ENCODE measurements at places on chromosomes 3 and 15.
A peak's percentile ranks its signal among the peaks of the same experiment; 100 is the strongest.

GRCh38 chr3:194125442-194125841 lies 10.5 kb upstream of the HES1 start:
- DNase-seq = no peak

DNA sequence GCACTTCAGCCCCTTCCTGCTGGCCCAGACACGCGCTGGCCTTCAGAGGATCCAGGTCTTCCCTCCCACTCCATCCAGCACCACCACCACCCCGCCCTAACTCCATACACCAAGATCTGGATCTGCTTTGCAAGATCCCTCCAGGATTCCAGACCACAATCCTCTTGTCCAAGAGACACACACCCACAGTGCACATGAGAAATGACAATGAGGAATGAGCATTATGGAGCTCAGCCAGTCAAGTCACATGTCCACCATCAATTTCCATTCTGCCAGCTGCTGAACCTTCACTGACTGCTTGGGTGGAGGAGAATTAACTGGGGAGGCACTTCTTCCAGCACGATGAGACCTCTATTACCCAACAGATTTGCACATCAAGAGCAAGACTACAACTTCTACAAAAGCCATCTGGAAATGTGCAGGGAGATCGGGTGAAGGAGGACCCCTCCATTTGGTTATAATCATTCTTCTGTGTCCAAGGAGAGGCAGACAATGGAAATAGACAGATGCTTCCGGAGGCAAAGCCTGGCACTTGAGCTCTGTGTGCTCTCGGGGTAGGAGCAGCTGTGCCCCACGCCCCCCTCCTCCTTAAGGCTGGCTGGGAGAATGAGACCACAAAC lies 12.3 kb upstream of the SPATA12 start:
- DNase-seq = peak; percentile 94

DNA sequence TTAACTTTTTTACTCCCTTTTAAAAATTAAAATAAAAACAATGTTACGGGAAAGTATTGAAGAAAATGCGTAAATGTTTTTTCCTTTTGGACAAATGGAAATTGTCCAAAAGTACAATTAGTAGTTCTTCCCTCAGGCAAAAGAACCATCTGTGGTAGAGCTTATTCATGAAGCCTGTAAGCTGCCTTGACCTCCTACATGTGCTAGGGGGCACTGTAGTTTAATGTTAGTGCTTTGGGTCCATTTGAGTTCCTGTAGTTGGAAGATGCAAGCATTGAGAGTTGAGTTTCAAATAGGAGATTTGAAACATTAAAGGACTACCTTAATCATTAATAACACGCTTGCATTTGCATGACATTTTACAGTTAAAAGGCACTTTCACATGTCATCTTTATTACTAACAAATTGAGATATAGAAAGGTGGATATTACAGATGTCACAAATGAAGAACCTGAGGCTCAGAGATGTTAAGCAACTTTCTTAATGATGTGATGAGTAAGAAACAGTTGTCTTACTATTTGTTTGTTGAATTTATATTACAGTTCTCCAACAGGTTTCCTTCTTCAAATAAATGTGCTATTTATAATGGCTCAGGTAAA lies 1.8 kb upstream of the ZNF385D start:
- DNase-seq = peak; percentile 79

GRCh38 chr3:30269751-30270445 lies 336.5 kb upstream of the TGFBR2 start:
- no peak for DNase-seq

- peak; percentile 26 for DNase-seq
These were observed 54.4 kb upstream of the THUMPD3 start for GRCh38 chr3:9308298-9308990.

GRCh38 chr3:16471897-16472296 lies 41.6 kb downstream of the RFTN1 start:
- no peak for DNase-seq

GRCh38 chr3:41193794-41194539 lies 5.3 kb upstream of the CTNNB1 start:
- no peak for DNase-seq

DNA sequence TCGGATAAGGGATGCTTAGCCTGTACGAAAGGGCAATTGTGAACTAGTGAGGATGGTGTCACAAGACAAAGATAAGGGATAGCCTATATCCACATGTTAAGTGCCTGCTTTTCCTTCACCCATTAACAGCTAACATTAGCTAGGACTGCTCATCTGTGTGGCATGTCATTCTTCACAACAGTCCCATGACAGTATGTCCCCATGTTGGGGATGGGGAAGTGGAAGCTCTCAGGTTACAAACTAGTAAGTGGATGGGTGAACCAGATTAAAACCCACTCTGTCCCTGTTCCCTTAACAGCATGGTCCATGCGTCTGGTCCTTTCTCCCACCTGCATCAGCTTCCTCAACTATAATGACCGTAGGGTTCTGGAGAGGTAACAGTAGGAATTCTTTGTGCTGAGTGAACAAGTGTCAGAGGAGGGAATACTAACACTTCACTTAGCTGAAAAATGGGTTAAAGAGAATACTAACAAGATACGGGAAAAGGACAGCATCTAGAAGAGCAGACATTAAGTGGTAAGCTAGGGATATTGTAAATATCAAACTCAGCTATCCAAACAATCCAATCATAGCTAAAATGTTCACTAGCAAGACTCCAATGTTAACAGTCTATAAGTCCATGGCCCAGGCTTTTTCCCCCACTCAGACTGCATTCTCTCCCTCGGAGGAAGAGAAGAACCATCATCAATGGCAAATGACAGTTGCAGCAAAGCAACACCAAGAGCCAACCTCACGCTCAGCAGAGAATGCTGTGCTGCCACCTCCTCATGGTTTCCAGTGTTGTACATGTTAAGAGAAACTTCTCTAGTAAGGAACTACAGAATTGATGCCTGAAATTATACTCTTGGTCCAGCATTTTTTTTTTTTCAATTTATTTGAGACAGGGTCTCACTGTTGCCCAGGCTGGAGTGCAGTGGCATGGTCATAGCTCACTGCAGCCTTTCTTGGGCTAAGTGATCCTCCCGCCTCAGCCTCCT lies 5.0 kb downstream of the RPLP1 start:
- no peak for DNase-seq

GRCh38 chr15:89515477-89515876 lies 19.1 kb upstream of the RHCG start:
- no peak for DNase-seq

DNA sequence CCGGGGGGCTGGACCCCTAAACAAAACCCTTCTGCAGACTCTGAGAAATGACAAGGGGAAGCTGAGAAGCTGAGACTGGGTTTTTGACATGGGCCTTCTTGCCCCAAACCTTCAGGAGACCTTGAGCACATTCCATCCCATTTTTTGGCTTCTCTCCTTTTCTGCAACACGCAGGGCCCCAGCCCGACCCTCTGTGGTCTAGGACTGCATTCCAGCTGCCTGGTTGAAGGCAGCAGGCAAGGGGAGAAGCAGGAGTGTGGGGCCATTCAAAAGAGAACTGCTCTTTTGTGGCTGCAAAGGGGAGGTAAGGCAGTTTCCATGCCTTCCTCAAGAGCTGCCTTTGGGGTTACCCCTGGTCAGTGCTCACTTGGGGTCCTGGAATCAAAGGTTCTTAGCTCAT lies 263.0 kb downstream of the TLE3 start:
- no peak for DNase-seq

GRCh38 chr3:175002732-175003143 lies 143.6 kb downstream of the NAALADL2 start:
- peak; percentile 99 for DNase-seq

DNA sequence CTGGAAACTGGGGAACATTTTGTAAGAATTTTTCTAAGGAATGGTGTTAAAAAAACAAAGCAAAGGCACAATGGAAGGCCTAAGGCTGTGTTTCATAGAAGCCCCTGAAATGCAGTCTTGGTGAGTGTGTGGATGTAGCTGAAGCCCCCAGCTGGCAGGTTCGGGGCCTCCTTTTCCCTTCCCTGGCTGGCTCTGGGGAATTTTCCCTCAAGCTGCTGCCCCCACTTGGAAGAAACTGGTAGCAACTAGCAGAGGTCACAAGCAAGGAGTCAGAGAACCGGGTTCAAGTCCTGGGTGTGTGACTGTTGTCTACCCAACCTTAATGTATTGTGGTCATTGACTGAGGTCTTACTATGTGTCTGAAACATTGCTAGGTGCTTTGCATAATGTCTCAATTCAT lies 85.3 kb upstream of the MYZAP start:
- no peak for DNase-seq

DNA sequence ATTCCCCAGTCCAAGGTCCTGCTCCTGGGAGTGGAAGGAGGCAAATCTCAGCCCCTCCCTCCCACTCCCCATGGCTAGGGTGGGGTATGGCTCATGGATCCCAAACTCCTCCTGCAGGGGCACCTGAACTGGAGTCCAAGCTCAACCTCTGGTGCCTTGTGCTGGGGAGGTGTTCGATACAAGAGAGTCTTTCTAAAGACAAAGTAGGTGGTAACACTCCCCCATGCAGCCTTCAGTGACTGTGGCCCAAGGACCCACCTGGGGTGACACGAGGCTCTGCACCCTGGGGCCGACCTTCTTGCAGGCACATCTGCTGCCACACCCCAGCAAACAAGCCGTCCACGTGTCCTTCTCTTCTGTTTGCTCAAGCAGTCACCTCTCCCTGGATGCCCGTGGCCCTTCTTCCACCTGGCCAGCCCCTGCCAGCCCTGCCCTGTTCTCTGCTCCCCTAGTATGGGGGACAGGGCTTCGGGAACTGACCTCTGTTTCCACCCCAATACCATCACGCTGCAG lies 36.7 kb upstream of the SLC6A11 start:
- DNase-seq = no peak

- DNase-seq = no peak
These were observed 17.8 kb downstream of the MAPKBP1 start for GRCh38 chr15:41792000-41792637.

GRCh38 chr15:70243686-70244540 lies 146.2 kb upstream of the TLE3 start:
- DNase-seq = no peak

DNA sequence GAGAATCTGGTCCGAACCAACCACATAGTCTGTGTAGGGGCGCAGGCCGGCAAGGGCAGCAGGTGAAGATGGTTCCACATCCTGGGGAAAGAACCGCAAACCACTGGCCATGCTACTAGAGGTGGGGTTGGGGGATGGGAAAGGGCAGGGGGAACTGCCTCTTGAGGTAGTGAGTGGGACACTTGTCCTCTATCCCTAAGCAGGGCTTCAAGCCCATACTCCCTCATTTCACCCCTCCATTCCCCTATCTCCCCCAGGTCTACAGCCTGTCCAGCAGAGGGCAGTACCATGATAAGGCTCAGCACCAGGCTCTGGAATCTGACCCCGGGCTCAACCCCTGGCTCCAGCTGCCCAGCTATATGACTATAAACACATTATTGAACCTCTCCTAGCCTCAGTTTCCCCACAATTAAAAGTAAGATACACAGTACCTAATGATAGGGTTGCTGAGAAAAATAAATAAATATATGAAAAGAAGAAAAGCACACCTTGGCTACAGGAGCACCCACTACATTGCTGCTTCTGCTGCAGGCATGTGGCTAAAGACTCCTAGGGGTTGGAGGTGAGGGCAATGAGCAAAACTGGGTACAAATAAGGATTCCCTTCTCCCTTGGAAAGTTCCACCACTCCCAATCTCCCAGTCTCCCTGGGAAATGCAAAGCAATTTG lies 6.3 kb downstream of the GORASP1 start:
- peak; percentile 41 for DNase-seq

DNA sequence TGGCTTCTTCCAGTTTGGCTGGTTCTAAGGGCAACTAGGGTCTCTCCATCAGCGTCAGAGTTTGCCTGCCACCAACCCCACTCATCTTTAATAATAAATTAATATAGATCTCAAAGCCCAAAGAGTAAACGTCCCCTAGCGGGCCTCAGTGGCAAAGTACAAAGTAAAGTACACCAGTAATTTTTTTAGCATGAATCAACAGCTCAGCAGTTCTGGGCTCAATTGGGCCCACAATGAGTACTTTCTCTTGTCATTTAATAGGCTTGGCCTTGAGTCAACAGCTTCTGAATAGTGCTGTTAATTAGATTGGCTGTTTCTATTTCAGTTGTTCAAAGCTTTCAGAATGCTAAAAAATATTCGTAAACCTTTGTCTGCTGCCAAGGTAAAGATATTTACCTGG lies 89.0 kb upstream of the PFN2 start:
- DNase-seq = no peak

DNA sequence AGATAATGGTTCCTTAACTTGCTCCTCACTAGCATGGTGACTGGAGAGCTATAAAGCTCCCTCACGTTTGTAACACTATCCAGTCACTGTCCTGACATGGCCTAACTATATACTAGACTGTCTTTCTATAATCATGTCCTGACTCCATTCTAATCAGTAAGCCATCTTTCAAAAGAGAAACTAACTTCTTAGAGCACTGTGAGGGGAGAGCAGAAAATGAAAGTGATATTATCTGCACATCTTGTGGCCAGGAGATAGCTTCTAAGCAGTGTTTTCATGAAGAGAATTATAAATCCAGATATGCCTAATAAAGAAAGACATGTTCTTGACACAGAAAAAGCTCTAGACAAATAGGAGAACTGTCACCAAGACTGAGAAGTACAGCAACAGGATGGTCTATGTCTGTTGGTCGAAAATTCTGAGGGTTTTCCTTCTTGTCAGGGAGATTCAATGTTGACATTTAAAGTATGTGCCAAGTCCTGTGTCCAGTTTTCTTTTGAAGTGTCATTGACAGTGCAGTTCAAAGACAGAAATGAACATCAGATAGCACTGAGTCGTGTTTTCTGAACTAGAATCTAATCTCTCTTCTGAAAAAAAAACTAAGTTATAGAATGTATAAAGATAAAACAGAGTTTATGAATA lies 230.6 kb upstream of the PEX5L start:
- no peak for DNase-seq

GRCh38 chr3:37068031-37068430 lies 74.7 kb downstream of the MLH1 start:
- DNase-seq = no peak

DNA sequence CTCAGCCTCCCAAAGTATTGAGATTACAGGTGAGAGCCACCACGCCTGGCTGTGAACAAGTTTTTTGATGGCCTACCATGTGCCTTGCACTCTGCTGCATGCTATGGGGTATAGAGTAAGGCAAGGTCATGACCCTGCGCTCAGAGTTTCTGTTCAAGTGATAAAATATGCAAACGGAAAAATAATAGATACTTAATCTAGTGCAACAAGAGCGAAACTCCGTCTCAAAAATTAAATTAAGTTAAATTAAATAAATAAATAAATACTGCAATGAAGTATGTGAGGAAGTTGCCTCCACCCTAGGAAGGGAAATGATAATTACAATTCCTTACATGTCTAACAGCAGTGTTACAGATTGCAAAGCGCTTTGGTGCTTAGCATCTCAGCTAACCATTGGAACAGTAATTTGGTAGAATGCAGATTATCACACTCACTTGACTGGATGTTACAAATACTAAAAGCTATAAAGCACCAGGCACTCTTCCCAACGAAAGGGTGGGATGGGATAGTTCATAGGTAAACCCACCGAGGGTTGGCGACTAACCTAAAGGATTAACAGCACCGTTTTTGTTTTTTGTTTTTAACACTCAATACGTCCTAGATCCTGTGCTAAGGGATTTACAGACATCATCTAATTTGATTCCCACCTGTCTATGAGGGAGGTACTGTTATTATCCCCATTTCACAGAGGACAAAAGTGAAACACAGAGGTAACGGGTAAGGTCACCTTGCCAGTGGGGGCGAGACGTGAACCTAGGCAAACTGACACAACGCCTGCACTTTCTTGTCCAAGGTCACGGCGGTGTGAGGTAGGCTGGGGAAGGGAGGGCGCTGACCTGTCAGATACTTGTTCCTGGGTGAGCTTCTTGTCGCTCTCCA lies 793 bp upstream of the FANCD2 start:
- DNase-seq = no peak

- peak; percentile 96 for DNase-seq
These were observed 30.2 kb upstream of the ZNF609 start for GRCh38 chr15:64430000-64430735.

Data from AG10803 (cell line).